T-helper 2 cell (primary cell): ENCODE measurements at places on chromosomes 3 and 15.
A peak's percentile ranks its signal among the peaks of the same experiment; 100 is the strongest.

DNA sequence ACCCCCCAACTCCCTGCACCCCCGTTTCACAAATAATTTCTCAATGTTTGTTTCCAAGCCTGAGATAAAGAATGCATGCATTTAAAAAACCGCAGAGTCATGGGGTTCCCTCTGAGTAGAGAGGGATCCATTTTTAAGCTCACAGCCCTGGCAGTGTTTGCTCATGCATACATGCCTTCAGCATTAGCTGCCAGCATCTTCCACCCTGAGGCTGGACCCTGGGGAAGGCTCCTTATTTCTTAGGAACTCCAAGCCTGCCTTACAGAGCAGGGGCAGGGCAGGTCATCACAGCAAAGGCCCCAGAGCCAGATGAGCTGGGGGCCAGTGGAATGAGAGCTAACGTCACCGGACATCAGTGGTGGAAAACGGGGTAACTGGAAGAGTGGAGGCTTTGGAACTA is 31.3 kb downstream of the TLE3 start:
- no peak for DNase-seq

- DNase-seq: peak; percentile 92
Observed at GRCh38 chr3:105806359-105806758, 62.5 kb downstream of the CBLB start.

DNA sequence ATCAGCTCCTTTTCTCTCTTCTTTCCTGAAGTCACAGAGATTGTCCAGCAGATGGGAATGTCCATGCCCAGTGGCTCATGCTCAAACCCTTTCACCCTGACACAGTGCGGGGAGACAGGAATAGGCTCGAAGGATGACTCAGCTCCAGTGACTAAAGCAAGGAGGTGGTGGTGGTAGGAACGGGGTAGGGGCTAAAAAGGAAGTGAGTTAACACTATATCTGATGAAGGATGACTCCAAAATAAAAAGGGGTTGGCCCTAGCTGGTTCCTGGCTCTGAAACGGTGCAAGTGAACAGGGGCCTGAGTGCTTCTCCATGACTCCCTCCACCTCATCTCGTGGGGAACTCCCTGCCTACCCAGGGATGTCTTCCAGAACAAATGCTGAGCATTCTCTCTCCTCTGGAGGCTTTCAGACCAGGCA is 167.4 kb upstream of the LPP start:
- peak; percentile 32 for DNase-seq

GRCh38 chr3:69456631-69457030 is 70.7 kb upstream of the FRMD4B start:
- DNase-seq: no peak

DNA sequence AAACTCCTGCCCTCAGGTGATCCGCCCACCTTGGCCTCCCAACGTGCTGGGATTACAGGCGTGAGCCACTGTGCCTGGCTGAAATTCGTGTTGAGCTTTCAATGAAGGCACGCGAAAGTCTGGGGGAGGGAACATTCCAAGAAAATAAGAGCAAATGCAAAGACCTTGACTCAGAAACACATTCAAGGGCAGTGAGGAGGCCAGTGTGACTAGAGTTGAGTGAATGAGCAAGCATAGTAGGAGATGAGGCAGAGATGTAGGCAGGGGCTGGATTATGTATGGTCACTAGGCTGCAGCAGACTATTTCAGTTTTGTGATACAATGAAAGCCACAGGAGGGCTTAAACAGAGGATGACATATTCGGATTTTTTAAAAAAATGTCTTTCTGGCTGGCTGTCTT is 67.0 kb downstream of the SCN11A start:
- DNase-seq: no peak

DNA sequence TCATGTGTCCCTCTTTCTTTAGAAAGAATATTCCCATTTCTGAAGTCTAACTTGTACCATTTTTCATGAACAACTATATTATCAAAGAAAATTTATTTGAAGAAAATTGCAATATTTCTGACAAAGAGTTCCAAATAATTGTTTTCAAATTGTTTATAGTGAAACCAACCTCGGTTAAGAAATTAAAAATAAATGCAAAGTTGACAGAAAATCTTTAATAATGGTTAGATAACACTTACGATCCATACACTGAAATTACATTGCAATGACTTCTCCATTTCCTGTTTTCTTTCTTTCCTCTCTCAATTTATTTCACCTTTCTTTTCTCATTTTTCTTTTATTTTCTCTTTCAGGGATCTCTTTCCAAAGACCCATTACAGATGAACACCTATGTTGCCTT is 125.1 kb downstream of the STAC start:
- DNase-seq: no peak

GRCh38 chr3:130276203-130276803 is 69.2 kb upstream of the COL6A5 start:
- DNase-seq: peak; percentile 43

GRCh38 chr15:98764291-98764690 is 116.0 kb downstream of the IGF1R start:
- no peak for DNase-seq

DNA sequence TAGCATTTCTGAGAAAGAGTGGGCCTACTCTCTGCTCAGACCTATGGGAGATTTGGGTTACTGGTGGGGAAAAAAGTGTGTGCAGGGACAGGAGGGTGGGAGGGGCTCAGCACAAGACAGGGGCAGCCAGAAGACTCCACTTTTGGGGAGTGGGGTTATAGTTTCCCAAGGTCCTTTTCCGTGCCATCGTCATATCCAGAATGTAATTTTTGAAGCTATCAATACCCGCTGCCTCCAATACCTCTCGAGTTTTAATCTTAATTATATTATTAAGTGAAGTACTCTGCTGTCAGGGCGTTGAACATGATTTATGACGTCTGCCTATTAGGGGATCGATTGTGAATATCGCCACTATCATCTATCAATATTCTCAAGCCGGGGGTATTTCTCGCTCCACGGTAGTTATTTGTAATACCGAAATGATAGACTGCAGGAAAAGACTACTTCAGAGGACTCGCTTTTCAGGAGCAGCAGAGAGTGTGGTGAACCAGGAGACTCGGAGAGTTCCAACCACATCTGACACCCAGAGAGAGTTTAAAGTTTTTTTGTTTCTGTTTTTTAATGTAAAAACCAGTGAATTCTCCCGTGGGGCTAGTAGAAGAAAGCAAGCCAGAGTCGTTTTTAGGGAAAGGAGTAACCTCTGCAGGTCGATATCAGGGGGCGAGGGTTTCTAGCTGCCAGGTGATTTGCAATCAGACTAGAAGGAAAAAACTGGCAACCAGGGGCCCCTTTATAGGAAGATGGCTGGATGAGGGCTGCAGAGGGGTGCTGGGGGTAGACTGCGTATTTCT is 20.6 kb downstream of the NR2F2 start:
- no peak for DNase-seq

DNA sequence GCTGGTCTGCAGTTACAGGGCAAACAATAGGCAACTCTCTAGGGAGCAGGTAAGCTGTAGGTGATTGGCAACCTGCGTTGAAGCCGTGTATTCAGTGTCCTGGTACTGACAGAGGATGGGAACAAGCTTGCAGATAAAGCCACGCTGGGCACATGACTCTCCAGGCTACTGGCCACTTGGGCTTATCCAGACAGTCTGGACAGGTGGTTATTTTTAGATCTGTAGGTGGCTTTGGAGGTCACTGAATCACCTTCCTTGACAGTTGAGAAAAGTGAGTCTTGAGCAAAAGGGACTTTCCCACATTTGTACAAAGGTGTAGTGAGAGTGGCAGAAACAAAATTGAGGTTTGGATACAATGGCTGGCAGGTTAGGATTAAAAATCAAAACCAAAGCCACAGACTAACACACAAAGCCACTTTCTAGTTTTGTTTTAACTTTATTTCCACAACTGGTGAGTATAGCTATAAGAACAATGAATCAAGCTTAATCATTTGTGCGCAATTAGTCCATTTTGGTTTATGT is 22.3 kb upstream of the IL1RAP start:
- no peak for DNase-seq

GRCh38 chr3:134369231-134369741 is 5.0 kb downstream of the AMOTL2 start:
- DNase-seq: no peak

DNA sequence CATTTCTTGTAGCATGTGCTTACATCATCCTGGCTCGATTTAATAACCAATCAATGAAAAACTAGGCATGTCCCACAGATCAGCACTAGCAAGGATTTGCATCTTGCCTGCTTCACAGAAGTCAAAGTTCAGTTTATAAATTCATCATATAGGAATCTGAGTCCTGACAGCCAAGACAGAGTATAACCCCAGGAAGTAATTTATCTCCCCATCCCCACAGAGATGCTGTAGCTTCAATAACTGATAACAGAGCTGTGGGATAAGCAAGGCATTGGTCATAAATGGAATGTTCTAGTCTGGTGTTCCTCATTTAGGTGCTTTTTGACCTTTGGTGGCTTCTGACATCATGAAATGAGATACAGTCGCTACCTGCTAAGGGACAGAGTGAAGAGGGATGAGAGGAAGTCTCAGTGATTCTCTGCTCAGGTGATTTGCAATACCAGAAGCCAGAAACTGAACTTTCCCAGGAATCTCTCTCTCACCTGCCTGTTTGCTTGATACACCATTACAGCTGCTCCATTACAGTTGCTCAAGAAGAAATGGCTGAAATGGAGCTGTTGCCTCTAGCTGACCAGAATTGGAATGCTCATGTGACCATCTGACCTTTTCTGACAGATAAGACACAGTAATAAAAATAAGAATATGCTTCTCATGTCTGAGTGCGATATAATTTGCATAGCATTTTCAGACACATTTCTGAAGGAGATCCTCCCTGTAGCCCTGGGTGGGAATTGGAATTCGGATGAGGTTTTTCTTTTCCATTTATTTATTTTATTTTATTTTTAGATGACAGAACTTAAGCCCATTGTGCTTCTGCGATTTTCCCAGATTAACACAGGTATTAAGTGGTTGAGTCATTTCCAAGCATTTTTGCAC is 217.1 kb upstream of the KCNMB2 start:
- DNase-seq: no peak

GRCh38 chr15:80838012-80838411 is 58.8 kb downstream of the CEMIP start:
- no peak for DNase-seq

- peak; percentile 67 for DNase-seq
Observed at GRCh38 chr3:149042789-149043386, 43.4 kb downstream of the HLTF start.

DNA sequence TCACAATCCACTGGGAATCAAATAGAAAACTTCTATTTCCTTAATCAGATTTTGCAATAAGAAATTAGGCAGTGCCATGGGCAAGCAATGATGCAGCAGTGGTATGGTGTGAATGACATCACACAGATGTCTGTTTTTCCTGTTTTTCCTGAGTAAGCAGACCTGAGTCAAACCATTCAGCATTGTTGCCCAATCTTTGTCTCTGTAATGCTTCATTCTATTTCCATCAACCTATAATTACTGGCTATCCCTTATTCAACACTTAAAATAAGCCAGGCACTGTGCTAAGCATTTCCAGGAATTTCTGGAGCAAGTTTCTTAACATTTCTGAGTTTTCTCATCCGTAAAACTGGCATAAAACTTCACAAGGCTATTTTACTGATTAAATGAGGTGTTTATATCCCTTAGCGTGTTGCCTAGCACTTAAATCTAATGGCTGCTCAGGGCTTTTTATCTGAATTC is 11.3 kb upstream of the OXSR1 start:
- no peak for DNase-seq

DNA sequence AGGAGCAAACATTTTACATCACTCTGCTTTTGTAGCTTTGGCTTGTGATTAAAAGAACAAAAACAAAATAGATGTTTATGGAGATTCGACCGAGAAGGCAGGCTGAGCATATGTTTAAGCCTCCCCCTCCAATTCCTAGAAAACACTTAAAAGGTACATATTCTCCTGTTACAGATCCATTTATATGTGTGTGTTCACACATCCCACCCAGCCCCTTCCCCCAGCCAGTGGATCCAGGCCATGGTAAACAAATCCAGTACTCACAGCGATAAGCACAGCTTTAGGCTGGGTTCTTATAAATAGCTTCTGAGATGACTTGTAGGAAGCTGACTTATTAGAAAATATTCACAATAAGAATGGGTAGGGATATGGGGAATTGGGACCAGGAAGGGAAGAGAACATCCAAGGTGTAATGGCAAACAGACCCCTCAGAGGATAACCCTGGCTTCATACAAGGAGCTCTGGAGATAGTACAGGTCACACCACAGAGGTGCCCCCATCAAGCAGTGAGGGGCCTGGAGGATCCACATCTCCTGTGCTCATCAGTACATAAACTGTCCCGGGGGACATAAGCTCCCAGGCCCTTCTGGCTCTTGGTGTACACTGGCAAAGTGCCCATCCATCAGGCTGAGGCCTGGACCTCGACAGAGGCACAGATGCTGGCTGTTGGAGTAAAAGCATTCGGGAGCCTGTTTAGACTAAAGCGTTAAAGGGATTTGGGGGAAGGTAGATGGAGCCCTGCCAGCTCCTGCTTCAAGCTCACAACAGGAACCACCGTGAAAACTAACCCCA is 70.0 kb upstream of the UBE2E1 start:
- DNase-seq: no peak

DNA sequence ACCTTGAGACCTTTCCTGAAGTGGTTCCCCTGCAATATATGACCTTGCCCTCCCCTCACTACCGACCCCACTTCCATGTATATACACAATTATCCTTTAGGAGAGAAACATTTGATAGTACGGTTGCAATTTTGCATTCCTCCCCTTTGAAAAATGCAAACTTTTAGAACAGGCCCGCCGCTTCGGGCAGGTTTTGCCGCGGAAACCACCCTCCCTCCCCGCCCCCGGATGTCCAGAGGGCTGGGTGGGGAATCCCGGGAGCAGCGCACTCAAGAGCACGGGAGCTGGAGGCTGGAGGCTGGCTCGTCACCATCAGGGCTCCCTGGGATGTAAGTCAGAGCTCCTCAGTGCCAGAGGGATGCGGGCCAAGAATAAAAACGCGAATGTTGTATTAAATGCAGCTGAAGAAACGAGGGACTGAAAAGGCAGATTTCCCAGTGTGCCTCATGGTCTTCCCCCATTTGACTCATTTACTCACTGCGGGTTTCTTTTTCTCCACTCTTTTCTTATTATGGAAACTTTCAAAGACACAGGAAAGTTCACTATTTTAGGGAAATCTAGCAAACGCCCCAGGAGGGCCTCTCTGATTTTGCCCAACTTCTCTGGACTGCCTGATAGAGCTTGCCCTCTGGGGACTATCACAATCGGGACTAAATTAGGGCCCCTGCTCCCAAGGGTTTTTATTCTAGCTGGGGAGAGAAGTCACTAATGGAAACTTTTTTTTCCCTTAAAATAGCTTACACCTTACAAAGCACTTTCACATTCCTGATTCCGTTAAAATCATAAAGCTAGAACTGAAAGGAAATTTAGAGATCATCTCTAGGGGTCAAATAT is 2.9 kb upstream of the USP3 start:
- DNase-seq: no peak

DNA sequence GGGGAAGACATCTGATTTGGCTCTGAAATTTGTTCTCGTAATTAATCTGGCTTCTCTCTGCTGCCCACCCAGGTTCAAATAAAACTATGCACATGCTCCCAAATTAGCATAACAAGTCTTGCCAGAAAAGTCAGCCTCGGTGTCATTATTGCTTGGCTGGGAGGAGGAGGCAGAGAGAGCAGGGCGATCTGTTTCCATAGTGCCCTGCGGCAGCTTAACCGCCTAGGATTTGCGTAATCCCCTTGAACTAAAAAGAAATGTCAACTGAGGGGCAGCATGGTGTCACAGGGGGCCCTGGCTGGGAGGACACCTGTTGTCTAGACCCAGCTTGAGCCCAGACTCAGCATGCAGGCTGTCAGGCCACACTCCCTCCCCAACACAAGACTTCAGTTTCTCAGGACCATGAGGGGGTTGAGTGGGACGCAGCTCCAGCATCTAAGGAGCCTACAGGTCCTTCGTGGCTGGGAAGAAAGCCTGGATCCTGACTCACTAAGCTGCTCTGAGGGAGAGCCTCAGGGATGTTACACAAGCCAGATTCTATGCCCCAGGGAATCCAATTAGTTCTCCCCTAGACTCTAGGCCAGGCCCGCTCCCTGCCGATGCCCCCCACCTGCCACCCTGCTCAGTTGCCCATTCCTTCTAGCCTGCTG is 17.3 kb downstream of the MRPS11 start:
- no peak for DNase-seq
